Ureter (tissue), 1 donor: ENCODE measurements at places on chromosomes 13 and 19. TPM values are rescaled to one million over a fixed set of nuclear protein-coding genes. Genes with fewer than 3 reads are reported as not detected.
A peak's percentile ranks its signal among the peaks of the same experiment; 100 is the strongest.

DNA sequence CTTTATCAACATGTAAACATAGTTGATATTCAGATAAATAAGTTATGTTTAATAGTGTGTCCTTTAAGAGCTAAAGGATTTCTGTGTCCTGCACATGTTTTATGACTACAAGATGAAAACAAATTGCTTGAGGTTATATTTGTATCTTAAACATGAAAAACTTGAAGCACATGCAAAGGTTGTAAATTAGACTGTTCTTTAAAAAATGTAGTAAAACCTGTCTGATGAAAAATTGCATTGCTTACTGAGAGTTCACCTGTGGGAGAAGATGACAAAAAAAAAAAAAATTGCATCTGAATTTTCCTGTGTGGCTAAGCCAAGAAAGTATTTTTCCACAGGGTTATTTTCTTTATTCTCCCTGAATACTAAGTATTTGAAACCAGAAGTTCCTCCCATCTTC, 25.7 kb upstream of the LMO7 start:
- DNase-seq: no peak

DNA sequence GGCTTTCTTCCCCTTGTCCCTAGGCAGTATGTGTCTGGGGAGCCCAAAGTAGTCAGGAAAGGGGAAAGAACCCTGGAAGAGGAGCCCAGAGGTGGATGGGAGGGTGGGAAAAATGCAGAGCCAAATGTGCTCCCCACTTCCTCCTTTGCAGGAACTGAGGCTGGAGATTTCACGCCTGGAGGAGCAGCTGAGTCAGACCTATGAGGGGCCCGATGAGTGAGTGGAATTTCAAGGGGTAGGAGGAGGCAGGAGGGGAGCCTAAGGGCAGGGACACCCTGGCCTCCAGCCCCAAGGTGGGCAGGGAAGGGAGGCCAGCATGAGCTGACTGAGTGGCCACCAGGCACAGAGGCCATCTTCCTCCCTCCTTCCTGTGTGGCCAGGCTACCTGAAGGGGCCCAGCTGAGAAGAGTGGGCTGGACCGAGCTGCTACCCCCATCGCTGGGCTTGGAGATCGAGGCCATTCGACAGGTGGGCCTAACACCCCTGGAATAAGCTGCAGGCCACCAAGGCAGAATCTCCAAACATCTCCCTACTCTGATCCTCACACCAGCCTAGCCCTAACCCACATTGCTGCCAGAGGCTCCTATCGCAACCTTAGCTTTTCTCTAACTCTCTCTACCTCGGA, 14.3 kb downstream of the PTH2 start:
- DNase-seq: no peak

GRCh38 chr13:60267498-60268202, 103.9 kb upstream of the DIAPH3 start:
- DNase-seq: no peak

- no peak for DNase-seq
Measured at GRCh38 chr13:94239135-94239534, 240.3 kb downstream of the DCT start.

- DNase-seq: peak; percentile 55
Measured at GRCh38 chr19:15456871-15457700, 7.3 kb downstream of the RASAL3 start.

GRCh38 chr13:79522583-79522982, 41.6 kb downstream of the NDFIP2 start:
- no peak for DNase-seq

GRCh38 chr19:49473868-49474541, at the start of gene FLT3LG:
TSS of gene FLT3LG (plus strand) at chr19:49474215. CDS start at chr19:49474640, 425 bp downstream.
- DNase-seq: peak; percentile 82

- no peak for DNase-seq
Measured at GRCh38 chr19:33447336-33448158, 74.0 kb downstream of the CEBPG start.

DNA sequence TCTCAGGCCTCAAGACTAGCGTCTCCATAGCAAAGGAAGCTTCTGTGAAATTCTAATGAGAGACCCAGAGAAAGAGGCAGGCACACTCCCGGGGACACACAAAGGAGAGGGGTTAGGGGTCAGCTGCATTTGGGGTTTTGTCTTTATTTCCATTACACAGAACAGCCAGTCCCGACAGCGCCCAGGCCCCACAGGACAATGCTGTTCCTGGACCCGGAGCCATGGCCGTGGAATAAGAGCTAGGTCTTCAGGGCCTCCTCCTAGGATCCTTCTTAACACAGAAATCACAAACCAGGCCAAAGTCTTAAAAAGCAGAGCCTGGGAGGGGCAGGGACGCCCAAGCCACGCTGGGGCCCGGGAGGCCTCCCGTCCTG, 22.8 kb downstream of the KCTD15 start:
- DNase-seq: no peak

- DNase-seq: no peak
Measured at GRCh38 chr19:3693025-3693925, 7.0 kb downstream of the PIP5K1C start.

- no peak for DNase-seq
Measured at GRCh38 chr19:18495204-18495911, 26.5 kb downstream of the ELL start.

GRCh38 chr19:39677961-39678889, 22.5 kb downstream of the LGALS16 start:
- DNase-seq: no peak

- DNase-seq: no peak
Measured at GRCh38 chr19:51439021-51439465, 19.2 kb downstream of the SIGLEC8 start.

DNA sequence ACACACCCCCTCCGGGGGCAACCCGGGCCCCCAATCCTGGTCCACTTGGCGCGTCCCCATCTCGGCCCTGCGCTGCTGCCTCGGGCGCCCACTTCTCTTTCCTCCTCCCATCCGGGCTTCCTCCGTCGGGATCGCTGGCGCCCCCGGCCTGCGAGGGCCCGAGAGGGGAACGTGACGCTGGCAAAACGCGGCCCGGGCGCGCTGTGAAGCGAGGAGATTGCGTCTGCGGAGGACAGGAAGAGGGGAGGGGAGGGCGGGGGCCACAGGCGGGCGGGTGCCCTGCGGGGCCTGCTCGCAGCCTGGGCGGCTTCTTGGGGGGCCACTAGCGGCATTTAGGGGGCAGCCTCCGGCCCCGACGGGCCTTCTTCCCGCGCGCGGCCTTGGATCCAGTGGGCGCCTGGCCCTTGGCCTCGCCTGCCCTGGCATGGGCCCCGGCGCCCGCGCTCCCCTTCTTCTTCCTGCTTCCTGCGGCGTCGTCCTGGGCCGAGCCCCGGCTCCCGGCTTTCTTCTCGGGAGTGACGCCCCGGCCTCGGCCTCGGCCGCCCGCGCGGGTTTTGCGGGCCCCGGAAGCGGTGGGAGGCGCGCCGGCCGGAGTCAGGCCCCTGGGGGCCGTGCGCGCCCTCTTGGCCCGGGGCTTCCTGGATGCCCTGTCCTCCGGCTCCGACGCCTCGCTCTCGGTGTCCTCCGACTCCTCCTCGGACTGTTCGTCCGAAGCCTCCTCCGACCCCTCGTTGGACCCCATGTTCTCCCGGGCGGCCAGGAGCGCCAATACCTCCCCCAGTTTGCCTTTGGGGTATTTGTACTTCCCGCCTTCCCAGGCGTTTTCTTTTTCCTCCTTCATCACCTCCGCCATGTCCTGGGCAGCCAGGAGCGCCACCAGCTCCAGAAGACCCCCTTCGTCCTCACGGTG, 2.2 kb downstream of the PNMA8B start:
- no peak for DNase-seq

ZNF154 gene
- 14.2 TPM for total RNA-seq

C1QTNF9B gene
- not detected for total RNA-seq

KLHL1 gene
- total RNA-seq: not detected
